ENCODE measurements at places on chromosomes 3 and 15.
A peak's percentile ranks its signal among the peaks of the same experiment; 100 is the strongest.

DNA sequence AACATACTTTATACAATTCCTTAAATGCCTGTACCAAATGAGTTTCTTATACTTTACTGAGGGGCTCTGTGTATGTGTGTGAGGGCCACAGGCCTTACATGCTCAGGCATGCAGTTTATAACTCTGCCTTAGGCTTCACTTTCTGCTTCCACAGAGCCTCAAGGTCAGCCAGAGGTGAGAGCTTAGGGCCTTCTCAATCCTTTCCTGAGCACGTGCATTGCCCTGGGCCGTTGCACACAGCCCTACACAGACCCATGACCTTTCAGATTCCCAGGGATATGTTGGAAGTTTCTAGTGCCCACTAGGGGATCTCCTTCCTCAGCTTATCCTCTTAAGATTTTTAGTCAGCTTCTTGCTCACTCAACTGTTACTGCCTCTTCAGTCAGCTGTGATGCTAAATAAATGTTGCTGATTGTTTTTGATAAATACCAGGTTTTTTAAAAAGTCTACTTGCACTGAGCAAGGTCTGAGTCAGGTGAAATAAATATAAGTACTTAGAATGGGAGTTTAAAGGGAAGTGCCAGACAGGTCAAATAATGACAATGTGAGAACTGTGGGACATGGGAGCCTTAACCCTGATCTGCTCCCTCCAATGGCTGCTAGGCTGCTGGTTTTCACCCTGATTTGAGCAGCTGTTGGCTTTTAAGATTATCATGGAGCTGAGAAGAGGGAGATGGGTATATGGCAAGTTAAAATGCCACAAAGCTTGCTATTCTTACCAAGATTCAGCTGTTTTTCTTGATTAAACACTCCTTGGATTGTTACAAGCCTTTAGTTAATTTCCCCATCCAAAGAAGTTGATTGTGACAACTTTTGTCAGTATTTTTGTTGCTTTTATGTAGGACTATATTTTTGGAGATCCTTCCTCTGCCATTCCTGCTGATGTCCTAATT, 169.5 kb downstream of the PLD1 start:
- H3K36me3 ChIP-seq, result no peaks in the 10 kb centered on the region
- DNase-seq, result peak; percentile 63
- H3K4me3 ChIP-seq, result no peak overlapping the region
- no peaks in the 10 kb centered on the region for H3K27me3 ChIP-seq
- peaks cover 7% of the 10 kb centered on the region for H3K4me1 ChIP-seq
- H3K27ac ChIP-seq, result peak overlapping the region; percentile 42

GRCh38 chr3:112730210-112730609, 89.3 kb upstream of the CCDC80 start:
- H3K27me3 ChIP-seq, result no peaks in the 10 kb centered on the region
- no peaks in the 10 kb centered on the region for H3K4me1 ChIP-seq
- H3K36me3 ChIP-seq, result no peaks in the 10 kb centered on the region
- no peak overlapping the region for H3K4me3 ChIP-seq

- no peak overlapping the region for H3K4me3 ChIP-seq
- peak overlapping the region; percentile 88 for H3K27ac ChIP-seq
- H3K4me1 ChIP-seq, result peaks cover 61% of the 10 kb centered on the region
- H3K36me3 ChIP-seq, result no peaks in the 10 kb centered on the region
- peak; percentile 99 for DNase-seq
Measured at GRCh38 chr15:101167753-101168462, 83.9 kb downstream of the CHSY1 start.

- no peaks in the 10 kb centered on the region for H3K27me3 ChIP-seq
- DNase-seq, result no peak
- no peak overlapping the region for H3K4me3 ChIP-seq
Measured at GRCh38 chr15:28901587-28901980, 15.8 kb downstream of the APBA2 start.

DNA sequence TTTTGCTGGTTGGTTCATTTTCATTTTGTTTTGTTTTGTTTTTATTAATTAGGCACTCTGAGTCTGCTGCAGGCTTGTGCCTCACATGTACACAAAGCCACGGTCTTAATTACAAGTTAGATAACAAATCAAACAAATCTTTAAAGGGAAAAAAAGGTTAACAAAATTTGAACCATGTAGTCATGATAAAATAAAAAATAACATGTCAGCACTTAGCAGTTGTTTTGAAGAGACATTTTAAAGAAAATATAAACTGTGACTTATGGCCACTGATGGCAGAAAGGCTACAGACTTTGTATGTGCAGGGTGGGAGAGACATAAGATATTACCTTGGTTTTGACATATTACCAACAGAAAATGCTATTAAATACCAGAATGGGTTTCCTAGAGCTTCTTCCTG, 1035.4 kb downstream of the TUSC7 start:
- no peak overlapping the region for H3K27ac ChIP-seq
- H3K4me1 ChIP-seq, result no peaks in the 10 kb centered on the region
- no peaks in the 10 kb centered on the region for H3K36me3 ChIP-seq
- H3K27me3 ChIP-seq, result no peaks in the 10 kb centered on the region
- DNase-seq, result no peak

- peak; percentile 95 for DNase-seq
- H3K36me3 ChIP-seq, result no peaks in the 10 kb centered on the region
Measured at GRCh38 chr3:1087066-1087560, 5.7 kb upstream of the CNTN6 start.

GRCh38 chr3:188200481-188200880, 46.5 kb downstream of the LPP start:
- H3K4me3 ChIP-seq, result no peak overlapping the region
- peaks cover 23% of the 10 kb centered on the region for H3K4me1 ChIP-seq
- no peaks in the 10 kb centered on the region for H3K27me3 ChIP-seq
- H3K36me3 ChIP-seq, result peaks cover 2% of the 10 kb centered on the region
- H3K27ac ChIP-seq, result no peak overlapping the region

- H3K4me1 ChIP-seq, result no peaks in the 10 kb centered on the region
- DNase-seq, result no peak
- H3K27me3 ChIP-seq, result no peaks in the 10 kb centered on the region
- no peak overlapping the region for H3K4me3 ChIP-seq
- no peak overlapping the region for H3K27ac ChIP-seq
- H3K36me3 ChIP-seq, result no peaks in the 10 kb centered on the region
Measured at GRCh38 chr3:112789787-112790186, 56.9 kb downstream of the CD200R1L start.

GRCh38 chr3:15976524-15976923, 178.7 kb upstream of the ANKRD28 start:
- no peak overlapping the region for H3K4me3 ChIP-seq
- no peaks in the 10 kb centered on the region for H3K4me1 ChIP-seq
- H3K27ac ChIP-seq, result no peak overlapping the region
- no peak for DNase-seq
- H3K36me3 ChIP-seq, result no peaks in the 10 kb centered on the region

GRCh38 chr15:26091184-26091583, 228.1 kb upstream of the ATP10A start:
- H3K27ac ChIP-seq, result no peak overlapping the region
- no peaks in the 10 kb centered on the region for H3K36me3 ChIP-seq
- H3K4me3 ChIP-seq, result no peak overlapping the region
- peaks cover 12% of the 10 kb centered on the region for H3K4me1 ChIP-seq
- DNase-seq, result no peak

- DNase-seq, result no peak
- H3K27ac ChIP-seq, result no peak overlapping the region
- no peak overlapping the region for H3K4me3 ChIP-seq
- no peaks in the 10 kb centered on the region for H3K36me3 ChIP-seq
- H3K27me3 ChIP-seq, result no peaks in the 10 kb centered on the region
Measured at GRCh38 chr15:31214864-31215489, 111.7 kb upstream of the KLF13 start.

GRCh38 chr3:166818464-166818863, 561.6 kb downstream of the ZBBX start:
- no peaks in the 10 kb centered on the region for H3K36me3 ChIP-seq
- H3K27ac ChIP-seq, result no peak overlapping the region
- DNase-seq, result no peak
- no peak overlapping the region for H3K4me3 ChIP-seq

DNA sequence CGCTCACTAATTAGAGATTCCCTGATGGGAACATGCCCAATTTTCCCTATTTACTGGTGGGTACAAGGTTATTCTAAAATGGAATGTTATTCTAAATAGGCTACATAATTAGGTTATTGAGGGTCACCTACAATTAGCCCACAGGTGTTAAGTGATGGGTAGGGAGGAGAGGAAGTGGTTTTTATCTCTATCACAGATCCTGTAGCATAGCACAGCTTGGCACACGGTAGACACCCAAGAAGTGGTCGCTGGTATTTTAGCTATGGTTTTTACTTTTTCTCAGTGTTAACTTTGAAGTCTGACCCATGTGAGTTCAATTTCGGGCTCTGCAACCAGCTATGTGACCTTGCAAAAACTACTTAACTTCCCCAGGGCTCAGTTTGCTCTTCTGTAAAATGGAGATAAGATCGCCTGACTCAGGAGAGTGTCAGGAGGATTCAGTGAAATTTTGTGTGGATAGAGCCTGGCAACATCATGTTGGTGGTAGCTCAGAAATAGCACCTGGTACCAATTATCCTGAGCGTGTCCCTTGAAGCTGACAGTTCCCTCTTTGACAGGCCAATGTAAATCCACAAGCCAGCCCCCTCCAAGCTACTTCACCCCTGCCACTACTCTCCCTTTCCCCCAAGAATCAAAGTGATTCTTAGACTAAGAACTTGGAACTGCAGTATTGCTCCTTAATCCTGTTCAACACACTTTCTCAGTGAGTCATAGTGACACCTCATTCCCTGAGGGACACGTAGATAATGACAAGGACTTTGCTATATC, 8.7 kb upstream of the LMCD1 start:
- DNase-seq, result peak; percentile 69
- no peak overlapping the region for H3K4me3 ChIP-seq
- H3K4me1 ChIP-seq, result peaks cover 43% of the 10 kb centered on the region
- H3K27ac ChIP-seq, result peak overlapping the region; percentile 10
- H3K27me3 ChIP-seq, result no peaks in the 10 kb centered on the region

GRCh38 chr3:79724206-79724605, 43.6 kb downstream of the ROBO1 start:
- no peaks in the 10 kb centered on the region for H3K36me3 ChIP-seq
- H3K4me1 ChIP-seq, result no peaks in the 10 kb centered on the region
- no peak for DNase-seq
- no peak overlapping the region for H3K4me3 ChIP-seq

- no peak for DNase-seq
- H3K4me1 ChIP-seq, result peaks cover under 1% of the 10 kb centered on the region
- no peak overlapping the region for H3K27ac ChIP-seq
- no peaks in the 10 kb centered on the region for H3K36me3 ChIP-seq
- H3K4me3 ChIP-seq, result no peak overlapping the region
Measured at GRCh38 chr3:9876991-9877390, 3.1 kb downstream of the CIDEC start.

GRCh38 chr15:79812541-79812940, 84.3 kb downstream of the MTHFS start:
- no peak overlapping the region for H3K27ac ChIP-seq
- no peak for DNase-seq
- no peaks in the 10 kb centered on the region for H3K27me3 ChIP-seq
- no peaks in the 10 kb centered on the region for H3K4me1 ChIP-seq
- H3K4me3 ChIP-seq, result no peak overlapping the region

DNA sequence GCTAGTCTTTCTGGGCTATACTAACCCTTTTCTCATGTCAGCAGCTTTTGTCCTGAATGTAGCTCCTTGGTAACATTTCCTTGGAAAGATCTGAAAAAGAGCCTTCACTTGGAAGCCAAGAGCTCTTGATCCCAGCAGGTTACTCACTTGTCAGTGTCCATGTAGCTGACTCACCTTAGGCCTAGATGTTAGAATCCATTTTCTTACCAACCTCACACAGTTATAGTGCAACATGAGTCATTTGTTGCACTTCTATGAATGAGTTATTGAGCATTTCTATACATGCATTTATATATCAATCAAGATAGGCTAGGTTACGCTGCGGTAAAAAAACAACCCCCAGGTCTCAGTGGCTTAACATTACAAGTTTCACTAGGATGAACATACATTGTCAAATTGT, 106.8 kb upstream of the SLC7A14 start:
- no peak overlapping the region for H3K4me3 ChIP-seq
- no peaks in the 10 kb centered on the region for H3K27me3 ChIP-seq
- no peaks in the 10 kb centered on the region for H3K36me3 ChIP-seq
- DNase-seq, result no peak
- no peak overlapping the region for H3K27ac ChIP-seq
- peaks cover 25% of the 10 kb centered on the region for H3K4me1 ChIP-seq

- peak overlapping the region; percentile 70 for H3K27ac ChIP-seq
- peak; percentile 45 for DNase-seq
- H3K27me3 ChIP-seq, result no peaks in the 10 kb centered on the region
Measured at GRCh38 chr3:52532517-52532837, 1.2 kb downstream of the NT5DC2 start.

DNA sequence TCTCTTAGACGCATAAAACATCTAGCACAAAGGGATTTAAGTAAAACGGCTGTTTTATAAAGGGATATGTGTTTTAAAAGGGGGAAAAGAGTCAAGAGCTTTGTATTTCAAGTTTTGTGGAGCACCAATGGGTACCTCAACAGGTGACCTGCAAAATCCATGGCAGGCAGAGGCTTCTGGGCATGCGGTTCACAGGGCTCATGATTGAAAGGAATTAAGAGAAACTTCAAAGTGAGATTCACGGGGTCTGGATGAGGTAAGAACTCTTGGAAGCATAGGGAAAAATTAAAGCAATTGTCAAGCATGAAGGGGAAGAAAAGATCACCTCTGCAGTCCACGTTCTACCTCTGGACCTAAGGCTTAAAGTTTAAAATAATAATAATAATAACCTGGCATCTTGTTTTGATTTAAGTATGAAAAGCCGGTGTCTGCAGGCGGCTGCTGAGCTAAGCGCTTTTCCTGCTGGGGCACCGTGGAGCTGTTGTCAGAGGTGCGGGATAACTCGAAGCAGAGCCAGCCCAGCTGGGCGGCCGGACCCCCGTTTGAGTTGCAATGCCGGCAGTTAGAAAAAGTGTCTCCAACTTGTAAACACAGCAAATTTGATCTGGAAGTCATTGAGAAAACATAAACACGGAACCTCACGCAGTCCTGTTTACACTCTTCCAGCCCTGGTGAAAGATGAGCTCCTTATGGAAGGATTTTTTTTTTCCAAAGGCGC, 40.5 kb downstream of the HES1 start:
- H3K27me3 ChIP-seq, result peaks cover 41% of the 10 kb centered on the region
- H3K4me1 ChIP-seq, result no peaks in the 10 kb centered on the region
- no peaks in the 10 kb centered on the region for H3K36me3 ChIP-seq
- no peak overlapping the region for H3K4me3 ChIP-seq
- no peak overlapping the region for H3K27ac ChIP-seq

GRCh38 chr15:43329217-43329959, 985 bp downstream of the LCMT2 start:
- H3K27me3 ChIP-seq, result no peaks in the 10 kb centered on the region
- peak overlapping the region; percentile 80 for H3K4me3 ChIP-seq
- H3K27ac ChIP-seq, result peak overlapping the region; percentile 87
- no peaks in the 10 kb centered on the region for H3K36me3 ChIP-seq

GRCh38 chr3:140770977-140771667, 93.3 kb downstream of the TRIM42 start:
- no peak overlapping the region for H3K4me3 ChIP-seq
- H3K36me3 ChIP-seq, result no peaks in the 10 kb centered on the region
- H3K27ac ChIP-seq, result no peak overlapping the region
- DNase-seq, result no peak
- no peaks in the 10 kb centered on the region for H3K4me1 ChIP-seq

- no peak overlapping the region for H3K27ac ChIP-seq
- peaks cover 18% of the 10 kb centered on the region for H3K36me3 ChIP-seq
- H3K4me1 ChIP-seq, result peaks cover 21% of the 10 kb centered on the region
- no peak overlapping the region for H3K4me3 ChIP-seq
- H3K27me3 ChIP-seq, result no peaks in the 10 kb centered on the region
- no peak for DNase-seq
Measured at GRCh38 chr3:8540456-8540855, 38.8 kb downstream of the LMCD1 start.

- H3K4me1 ChIP-seq, result no peaks in the 10 kb centered on the region
- no peak overlapping the region for H3K4me3 ChIP-seq
- H3K36me3 ChIP-seq, result no peaks in the 10 kb centered on the region
- no peaks in the 10 kb centered on the region for H3K27me3 ChIP-seq
- no peak for DNase-seq
Measured at GRCh38 chr3:196700801-196701200, 11.2 kb downstream of the CEP19 start.
